ENCODE measurements at places on chromosomes 1 and 21.

GRCh38 chr1:164644774-164645644 is 86.0 kb downstream of the PBX1 start:
- DNase-seq, result no peak

- DNase-seq, result no peak
Measured at GRCh38 chr1:2151252-2151651, 43.3 kb downstream of the FAAP20 start.

- DNase-seq, result no peak
Measured at GRCh38 chr21:38440746-38441145, 57.5 kb downstream of the ERG start.

GRCh38 chr1:189216886-189217285 is 1260.8 kb downstream of the BRINP3 start:
- DNase-seq, result no peak

DNA sequence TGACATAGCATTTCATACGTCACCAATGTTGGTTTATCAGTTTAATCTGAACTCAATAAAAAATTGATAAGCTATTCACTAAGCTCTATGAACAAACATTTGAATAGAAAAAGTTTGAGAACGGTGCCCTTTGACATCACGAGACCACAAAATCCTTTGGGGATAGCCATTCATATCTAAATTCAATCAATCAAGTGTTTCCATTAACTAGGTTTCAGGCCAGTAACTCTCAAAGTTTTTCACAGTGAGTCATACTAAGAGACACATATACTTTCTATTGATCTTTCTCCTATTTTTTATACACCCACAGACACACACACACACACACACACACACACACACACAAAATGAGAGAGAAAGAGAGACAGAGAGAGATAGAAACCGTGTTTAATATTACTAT is 235.4 kb upstream of the SNX7 start:
- DNase-seq, result no peak

DNA sequence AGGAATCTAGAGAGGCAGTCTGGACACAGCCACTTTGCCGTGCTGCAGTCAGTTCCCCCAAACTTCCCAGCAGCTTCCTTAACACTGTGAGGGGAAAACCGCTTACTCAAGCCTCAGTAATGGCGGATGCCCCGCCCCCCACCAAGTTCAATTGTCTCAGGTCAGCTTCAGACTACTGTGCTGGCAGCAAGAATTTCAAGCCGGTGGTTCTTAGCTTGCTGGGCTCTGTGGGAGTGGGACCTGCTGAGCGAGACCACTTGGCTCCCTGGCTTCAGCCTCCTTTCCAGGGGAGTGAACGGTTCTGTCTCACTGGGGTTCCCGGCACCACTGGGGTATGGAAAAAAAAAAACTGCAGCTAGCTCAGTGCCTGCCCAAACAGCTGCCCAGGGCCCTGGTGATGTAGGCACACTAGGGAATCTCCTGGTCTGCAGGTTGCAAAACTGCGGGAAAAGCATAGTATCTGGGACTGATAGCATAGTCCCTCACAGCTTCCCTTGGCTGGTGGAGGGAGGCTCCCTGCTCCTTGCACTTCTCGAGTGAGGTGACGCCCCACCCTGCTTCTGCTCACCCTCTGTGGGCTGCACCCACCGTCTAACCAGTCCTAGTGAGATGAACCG is 23.7 kb upstream of the HFM1 start:
- DNase-seq, result no peak

GRCh38 chr1:243260221-243260880 is 4.5 kb downstream of the SDCCAG8 start:
- no peak for DNase-seq

- DNase-seq, result no peak
Measured at GRCh38 chr1:116122955-116123757, 12.0 kb downstream of the MAB21L3 start.

DNA sequence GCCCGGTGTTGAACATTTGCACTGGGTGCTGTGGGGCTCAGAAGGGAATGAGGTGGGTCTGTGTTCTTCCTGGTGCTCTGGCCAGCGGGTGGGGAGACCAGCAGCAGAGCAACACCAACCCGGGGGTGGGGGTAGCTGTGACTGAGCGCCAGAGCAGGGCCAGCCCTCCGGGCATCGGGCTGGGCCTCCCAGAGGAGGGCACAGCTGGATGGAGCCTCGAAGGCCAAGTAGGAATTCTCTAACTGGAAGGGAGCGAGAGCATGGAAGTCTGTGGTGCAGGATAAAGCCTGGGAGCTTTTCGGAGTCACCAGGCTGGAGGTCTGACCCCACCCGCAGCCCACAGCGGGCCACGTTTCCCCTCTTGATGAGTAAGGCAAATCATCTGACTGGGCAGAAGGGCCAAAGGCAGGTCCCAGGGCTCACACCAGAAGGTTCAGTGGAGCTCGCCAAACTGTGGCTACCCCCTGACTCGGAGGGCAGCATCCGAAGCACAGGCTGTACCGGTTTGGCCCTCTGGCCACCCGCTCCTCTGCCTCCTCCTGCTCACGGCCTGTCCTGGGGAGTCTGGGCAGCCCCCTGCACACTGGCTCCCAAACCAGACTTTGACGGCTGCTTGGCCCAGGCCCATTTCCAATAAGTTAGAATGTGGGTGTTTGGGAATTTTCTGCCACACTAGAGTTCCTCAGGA is 18.8 kb downstream of the SLC1A7 start:
- no peak for DNase-seq

DNA sequence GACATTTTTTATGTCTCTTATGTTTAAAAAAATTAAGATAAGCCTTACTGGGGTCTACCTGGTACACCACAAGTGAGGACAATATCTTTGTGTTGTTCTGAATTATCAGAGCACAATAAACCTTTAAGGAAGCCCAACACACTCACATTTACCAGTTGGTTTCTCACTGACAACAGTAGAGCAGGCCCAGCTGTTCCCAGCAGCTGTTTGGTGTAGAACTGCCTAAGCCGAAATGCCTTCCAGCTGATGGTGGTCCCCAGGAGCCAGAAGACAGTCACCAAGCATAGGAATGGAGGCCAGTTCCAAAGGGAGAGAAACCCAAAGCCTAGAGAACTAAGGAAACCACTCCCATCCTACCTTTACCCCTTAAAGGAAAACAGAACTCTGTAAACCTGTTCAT is 428.6 kb upstream of the CAMK1G start:
- DNase-seq, result no peak

DNA sequence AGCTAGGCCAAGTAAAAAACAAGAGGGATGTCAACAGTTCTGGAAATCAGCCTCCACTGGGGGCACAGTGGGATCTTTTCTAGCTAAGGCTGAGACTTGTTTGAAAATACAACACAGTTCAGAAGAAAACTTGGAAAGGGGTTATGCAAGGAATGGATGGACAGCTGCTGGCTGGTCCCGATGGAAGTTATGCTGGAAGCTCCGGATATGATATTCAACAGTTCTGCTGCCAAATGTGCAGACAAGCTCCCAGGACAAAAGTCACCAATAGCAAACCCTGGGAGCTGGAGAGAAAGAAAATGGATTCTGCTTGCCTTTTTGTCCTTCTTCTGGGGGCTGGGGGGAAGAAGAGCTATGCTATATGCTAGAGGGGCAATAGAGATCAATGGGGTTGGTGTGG is 14.3 kb downstream of the LMX1A start:
- no peak for DNase-seq

DNA sequence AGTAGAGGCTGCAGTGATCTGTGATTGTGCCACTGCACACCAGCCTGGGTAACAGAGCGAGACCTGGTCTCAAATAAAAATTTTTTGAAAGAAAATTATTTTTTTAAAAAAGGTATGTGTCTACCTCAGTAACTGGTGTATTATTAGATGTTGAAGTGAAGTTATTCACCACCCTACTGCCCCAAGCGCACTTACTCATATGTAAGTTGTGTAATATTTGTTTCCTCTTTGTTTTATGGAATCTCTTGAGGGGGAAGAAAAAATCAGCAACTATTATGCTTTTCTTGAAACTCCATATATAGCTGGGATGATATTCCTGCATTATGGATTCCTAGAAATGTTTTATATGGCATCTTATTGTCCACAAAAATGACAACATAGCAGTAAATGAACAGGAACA is 21.3 kb downstream of the RBM15 start:
- no peak for DNase-seq

- DNase-seq, result no peak
Measured at GRCh38 chr1:94314222-94314858, 77.0 kb upstream of the ARHGAP29 start.
